ENCODE measurements at places on chromosomes 7 and 10.

- no peak for DNase-seq
Measured at GRCh38 chr7:121020989-121021969, 32.8 kb downstream of the CPED1 start.

- no peak for DNase-seq
Measured at GRCh38 chr10:96387161-96387560, 28.4 kb upstream of the OPALIN start.

- DNase-seq = no peak
Measured at GRCh38 chr7:124255041-124255655, 222.3 kb upstream of the TMEM229A start.

DNA sequence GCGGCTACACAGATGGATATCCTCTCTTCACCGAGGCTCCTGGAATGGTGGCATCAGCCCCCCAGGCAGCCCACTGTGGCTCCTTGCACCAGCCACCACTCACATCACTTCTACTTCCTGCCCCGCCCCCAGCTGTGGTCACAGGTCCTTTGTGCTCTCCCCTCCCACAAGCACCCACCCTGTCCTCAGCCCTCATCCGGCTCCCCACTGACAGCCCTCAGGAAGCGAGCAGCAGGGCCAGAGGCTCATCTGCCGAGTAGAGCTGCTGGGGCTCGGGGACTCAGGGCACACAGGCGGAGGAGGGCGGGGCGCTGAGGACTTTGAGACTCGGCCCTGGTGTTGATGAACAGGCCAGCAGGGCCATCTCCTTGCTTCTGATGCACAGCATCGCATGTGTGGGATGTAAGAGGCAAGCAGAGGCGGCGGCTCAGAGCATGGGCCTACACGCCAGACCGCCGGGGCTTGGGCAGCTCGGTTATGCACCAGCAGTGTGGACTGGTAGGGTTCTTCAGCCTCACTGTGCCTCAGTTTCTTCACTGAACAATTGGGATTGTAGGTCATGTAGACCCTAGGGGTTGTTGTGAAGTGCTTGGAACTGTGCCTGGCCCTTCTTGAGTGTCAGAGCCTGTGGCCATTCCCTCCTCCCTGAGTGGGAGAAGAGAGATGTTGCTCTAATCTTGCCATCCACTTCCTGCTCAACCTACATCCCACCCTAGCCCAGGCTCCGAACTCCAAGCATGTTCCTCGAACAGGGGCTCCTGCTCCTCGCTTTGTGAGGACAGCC is at the start of gene PRF1:
Gene PRF1 (minus strand): TSS at position 77 of the 784 bp plus-strand sequence. CDS start 1,839 bp downstream, outside the sequence.
- peak; percentile 63 for DNase-seq

- DNase-seq = no peak
Measured at GRCh38 chr10:598415-599170, 90.9 kb downstream of the DIP2C start.

DNA sequence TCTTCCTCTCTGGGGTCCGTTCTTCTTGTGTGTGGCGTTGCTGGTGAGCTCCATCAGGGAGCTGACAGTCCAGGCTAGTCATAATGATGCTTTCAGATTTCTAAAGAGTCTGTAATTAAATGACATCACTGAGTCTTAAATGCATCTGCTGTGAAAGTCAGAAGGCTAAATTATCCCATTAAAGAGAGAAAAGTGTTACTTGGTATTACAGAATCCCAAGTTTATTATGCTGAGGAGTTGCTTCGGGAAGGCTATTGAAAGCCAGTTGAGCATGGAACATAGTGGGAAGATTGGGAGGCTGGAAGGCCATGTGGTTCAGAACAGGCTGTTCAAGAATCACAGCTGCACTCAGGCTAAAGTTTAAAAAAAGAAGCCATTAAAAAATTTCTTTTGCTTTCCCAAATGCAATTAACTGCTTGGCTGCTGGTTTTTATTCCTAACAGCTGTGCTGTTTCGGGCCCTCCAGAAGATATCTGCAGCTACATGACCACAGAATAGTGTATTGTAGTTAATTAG is 342.6 kb upstream of the LRGUK start:
- DNase-seq = no peak

DNA sequence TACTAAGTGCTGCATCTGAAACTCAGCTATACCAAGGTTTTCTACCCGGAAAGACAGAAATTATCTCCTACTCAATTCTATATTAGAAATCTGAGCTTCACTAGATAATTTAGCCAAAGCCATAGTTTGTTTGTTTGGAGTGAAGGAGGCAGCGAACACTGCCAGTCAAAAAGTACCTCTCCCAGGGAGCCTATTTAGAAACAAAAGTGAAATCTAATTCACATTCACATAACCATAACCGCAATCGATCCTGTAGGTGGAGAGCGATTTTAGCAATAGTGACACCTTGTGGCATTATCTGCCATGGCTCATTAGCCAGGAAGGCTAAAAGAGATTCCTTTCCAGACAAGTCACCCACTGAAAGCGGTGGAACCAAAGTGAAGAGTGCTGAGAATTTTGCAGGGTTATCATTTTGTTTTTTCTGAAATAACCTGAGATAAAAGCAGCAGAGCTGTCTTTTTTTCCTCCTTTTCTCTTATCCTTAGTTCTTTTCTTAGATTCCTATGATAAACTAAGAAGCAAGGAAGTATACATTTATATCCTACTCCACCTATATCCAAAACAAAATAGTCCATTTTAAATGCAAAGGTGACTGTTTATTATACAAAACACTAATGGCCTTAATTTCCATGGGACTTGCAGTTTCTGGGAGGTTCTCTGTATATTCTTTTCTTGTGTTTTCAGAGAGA is 83.7 kb upstream of the BET1 start:
- no peak for DNase-seq

DNA sequence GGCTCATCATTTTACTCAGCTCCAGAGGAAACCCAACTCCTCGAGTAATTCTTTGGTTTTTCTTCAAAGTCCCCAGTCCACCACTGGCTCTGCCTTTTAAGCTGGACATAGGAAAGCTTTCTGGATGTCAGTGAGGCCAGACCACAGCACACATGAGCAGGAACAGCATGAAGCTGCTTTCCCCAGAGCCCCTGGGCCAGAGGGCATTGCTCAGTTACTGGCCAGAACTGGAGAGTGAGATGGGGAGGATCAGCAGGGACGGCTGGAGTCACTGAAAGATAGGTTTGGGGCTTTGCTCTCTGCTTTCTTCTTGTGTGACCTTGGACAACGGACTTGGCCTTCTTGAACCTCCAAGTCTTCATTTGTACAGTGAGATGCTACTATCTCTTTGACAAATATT is 43.1 kb downstream of the PARP12 start:
- no peak for DNase-seq

DNA sequence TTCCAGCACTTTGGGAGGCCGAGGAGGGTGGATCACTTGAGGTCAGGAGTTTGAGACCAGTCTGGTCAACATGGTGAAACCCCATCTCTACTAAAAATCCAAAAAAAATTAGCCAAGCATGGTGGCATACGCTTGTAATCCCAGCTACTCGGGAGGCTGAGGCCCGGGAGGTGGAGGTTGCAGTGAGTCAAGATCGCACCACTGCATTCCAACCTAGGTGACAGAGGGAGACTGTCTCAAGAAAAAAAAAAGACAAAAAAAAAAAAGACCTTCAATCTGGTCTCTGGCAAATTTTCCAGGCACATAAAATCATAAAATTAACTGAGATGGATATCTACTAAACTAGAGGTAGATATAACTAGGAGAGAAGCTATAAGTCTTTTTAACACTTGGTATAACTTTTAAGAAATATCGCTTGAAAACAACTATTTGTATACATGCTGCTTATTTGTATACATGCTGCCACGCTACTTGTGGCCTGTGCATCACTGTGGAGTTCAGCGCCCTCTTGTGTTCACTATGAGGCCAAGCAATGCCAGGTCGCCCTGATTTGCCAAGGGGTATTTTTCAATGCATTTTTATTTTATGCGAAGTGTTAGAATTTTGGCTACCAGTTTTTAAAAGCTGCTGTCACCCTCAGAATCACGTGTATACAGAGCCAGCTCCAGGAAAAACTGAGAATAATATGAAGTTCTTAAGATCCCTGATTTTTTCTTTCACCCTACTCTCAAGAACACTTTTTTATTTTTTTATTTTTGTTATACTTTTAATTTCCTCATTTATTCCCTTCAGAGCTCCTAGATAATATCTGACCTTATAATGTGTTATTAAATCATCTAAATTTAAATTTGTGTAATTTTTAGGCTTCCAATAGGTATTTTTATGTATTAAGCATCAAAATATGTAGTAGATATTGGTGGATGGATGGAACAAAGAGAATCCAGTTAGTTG is 26.7 kb downstream of the CYCS start:
- DNase-seq = peak; percentile 30

DNA sequence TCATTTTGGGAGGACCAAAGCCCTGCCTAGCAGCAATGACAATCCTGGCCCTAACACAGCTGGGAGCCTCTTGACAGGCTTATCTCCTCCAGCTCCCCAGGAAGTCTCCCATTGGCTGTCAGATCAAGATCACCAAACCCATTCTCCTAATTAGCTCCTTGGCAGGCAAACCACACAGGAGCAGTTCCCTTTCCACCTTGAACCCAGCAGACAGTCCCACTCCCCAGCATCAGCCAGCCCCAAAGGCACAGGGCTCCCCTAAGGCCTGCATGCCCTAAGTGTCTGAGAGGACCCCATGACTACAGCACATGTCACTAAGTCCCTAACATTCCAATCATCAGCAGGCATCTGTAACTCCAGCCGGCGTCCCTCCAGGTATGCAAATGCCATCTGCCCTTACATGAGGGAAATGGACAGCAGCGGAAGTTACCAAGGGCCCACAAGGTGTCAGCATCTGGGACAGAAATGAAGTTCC is 348.5 kb downstream of the KCNMA1 start:
- DNase-seq = no peak

DNA sequence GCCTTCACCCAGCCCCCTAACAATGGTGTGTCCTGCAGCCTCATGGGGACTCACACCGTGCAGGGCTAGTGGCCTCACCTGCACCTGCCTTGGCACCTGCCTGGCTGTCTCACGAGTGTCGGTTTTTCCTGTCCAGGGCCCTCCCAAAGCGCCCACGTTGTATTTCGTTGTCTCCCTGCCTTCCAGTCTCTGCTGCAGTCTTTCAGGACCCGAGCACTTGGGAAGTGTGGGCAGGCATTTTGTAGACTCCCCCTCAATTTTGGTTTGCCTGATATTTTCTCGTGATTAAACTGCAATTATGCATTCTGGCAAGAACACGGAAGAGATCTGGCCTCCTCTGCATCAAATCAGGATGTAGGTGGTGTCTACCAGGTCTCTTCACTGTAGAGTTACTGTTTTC is 17.9 kb downstream of the BNIP3 start:
- DNase-seq = no peak

DNA sequence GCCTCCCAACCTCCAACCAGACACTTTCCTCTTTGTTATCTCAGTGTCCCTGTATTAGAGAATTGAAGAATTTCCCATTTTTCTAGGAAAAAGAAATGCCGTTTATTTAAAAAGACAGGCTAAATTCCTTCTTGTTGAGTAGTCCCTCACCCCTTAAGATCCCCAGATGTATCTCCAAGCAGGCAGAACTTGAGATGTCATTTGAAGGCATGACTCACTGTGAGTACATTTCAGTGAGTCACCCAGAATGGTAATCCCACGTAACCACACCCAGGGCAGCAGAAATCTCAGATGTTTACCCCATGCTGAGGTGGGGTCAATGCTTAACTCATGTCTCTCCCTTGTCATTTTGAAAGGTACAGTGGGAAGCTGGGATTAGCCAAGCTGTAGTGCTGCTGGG is 4.4 kb downstream of the ZNF655 start:
- DNase-seq = no peak

- no peak for DNase-seq
Measured at GRCh38 chr7:148561099-148561498, 29.5 kb upstream of the C7orf33 start.

GRCh38 chr7:101953248-101953819 is 135.9 kb downstream of the CUX1 start:
- no peak for DNase-seq

GRCh38 chr7:5526100-5526905 is 102.7 kb upstream of the TNRC18 start:
- DNase-seq = no peak

DNA sequence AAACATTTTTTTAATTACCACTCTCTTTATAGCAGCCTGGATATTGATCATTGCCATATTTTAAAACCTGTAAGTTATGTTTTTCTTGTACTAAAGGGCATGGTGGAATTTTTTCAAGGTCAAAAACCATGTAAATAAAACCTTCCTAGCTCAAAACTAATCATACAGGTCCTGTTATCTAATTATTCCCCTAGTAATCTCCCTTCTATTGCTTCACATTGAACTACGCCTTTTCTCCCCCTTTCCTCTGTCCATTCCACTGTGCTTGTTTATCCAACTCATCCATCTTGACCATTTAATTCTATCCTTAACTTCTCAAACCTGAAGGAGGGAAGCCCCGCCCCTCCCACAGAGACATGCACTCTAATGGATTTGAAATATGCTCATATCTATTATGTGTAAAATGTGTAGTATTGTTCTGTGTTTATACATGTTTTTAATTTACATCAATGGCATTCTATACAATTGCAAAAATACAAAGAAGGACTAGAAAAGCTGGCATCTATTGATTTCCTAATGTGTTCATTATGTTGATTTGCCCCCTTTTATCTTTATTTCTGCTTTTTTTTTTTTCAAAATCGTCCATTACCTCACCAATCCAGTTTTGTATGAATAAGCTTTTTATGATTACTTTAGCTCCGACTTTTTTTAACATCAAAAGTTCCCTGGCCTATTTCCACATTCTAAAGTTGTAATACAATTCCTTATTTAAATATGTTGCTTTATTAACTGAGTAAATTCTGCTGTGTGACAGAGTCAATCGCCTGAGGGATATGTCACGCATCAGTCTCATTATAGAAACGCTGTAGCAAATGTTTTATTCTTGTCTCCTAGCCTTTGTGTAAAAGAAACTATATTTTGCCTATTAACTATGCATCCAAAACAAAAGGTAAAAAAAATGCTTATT is 61.0 kb downstream of the MET start:
- no peak for DNase-seq

DNA sequence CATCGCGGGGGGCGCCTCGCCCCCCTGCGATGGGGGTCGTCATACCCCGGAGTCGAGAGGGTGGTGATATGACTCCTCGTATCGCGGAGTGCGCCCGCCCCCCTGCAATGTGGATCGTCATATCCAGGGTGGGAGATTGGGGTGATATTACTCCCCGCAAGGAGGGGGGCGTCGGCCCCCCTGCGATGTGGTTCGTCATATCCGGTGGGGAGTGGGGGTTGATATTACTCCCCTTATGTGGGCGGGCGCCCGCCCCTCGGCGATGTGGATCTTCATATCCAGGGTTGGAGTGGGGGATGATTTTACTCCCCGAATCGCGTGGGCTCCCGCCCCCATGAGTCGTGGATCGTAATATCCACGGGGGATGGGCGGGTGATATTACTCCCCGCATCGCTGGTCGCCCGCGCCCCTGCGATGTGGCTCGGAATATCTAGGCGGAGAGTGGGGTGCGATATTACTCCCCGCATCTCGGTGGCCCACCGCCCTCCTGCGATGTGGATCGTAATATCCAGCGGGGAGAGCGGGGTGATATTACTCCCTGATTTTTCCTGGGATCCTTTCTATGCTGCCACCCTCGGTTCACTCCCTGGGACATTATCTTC is 36.9 kb downstream of the MEIG1 start:
- no peak for DNase-seq

- no peak for DNase-seq
Measured at GRCh38 chr10:132665946-132666704, 119.8 kb downstream of the NKX6-2 start.
